PC-9 (cell line): ENCODE measurements at places on chromosomes 11 and 22.

DNA sequence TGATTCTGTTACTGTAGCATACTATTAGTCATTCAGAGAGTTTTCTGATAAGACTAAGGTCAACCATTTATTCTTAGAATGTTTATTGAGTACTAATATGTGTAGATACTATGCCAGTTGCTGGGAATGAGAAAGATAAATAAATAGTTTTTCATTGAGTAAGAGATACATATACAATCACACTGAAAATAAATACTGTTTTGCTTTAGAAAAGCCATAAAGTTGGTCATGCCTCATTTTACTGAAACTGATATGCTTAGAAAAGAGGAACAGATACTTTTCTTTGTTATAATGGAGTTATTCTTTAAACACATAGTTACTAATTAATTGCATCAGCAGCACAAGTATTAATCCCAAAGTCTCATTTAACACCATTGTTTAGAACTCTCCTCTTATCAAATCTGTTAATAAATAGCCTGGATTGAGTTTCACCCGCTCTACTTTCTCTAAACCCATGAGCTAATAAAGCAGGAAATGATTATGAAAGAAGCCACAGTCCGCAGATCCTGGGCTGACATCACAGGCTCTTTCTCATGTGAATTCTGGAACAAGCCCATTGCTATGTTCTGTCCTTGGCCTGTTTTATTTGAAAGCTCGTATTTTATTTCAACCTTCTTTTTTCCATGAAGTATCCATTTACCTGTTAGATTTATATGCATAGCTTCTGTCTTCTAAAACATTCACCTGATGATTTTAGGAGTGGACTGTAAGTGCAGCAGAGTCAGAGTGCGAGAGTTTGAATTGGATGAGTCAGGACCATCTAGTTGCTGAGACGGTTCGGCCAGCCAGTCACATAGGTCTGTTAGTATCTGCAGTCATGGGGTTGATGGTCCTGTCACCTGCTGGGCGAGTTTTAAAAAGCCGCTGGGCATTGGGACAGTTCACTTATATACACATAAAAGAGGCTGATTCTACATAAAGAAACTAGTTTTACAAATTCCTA is 35.5 kb downstream of the PIWIL4 start:
- peak overlapping the region; percentile 27; the same call in 1 of the 2 replicates for H3K27ac ChIP-seq
- DNase-seq, result peak; percentile 66
- no peaks in the 10 kb centered on the region for H3K27me3 ChIP-seq
- H3K36me3 ChIP-seq, result no peaks in the 10 kb centered on the region
- peaks cover 11% of the 10 kb centered on the region; the same call in 1 of the 2 replicates for H3K4me1 ChIP-seq

- H3K27ac ChIP-seq, result no peak overlapping the region
- no peaks in the 10 kb centered on the region for H3K36me3 ChIP-seq
- H3K4me3 ChIP-seq, result no peak overlapping the region
- no peak for DNase-seq
Measured at GRCh38 chr11:3926458-3927095, 71.1 kb downstream of the STIM1 start.

- no peak for DNase-seq
- no peaks in the 10 kb centered on the region for H3K4me1 ChIP-seq
- no peak overlapping the region for H3K4me3 ChIP-seq
- H3K27me3 ChIP-seq, result no peaks in the 10 kb centered on the region
- H3K27ac ChIP-seq, result no peak overlapping the region
Measured at GRCh38 chr11:71466358-71466757, 13.4 kb downstream of the NADSYN1 start.

DNA sequence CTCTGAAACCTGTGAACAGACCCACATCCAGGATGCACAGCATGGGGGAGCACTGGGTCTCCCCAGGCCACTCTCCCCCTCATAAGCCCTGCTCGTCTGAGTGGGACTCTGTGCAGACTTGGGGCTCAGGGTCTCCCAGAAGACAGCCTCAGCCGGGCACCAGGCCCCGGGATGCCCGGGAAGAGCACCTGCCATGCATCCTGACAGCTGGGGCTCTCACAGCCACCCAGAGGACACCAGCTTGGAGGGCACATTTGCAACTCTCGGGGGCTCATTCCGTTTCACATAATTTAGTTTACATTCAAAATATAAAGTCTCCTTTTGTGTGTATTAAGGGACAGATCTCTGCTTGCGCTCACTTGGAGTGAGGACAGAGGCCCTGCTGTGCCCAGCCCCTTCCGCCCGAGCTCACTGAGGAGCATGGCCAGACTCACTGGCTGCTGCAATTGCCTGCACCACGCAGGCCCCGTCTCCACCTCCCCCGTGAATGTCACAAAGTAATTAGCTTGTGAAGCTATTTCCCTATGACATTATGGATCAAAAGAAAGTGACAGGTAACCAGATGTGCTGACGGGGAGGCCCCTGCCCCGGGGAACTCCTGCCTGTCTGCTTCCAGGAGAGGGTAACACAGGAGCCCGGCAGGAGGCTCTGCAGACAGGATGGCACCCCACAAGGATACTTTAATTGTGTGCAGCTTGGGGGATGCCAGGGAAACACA is 275.6 kb downstream of the BRD1 start:
- DNase-seq, result no peak
- H3K27me3 ChIP-seq, result peaks cover 98% of the 10 kb centered on the region
- H3K4me3 ChIP-seq, result no peak overlapping the region
- H3K27ac ChIP-seq, result no peak overlapping the region
- H3K4me1 ChIP-seq, result peaks cover 31% of the 10 kb centered on the region
